Coronary artery (tissue), 2 donors: ENCODE measurements at places on chromosomes 12 and 14.

GRCh38 chr12:33614630-33615029, 175.0 kb upstream of the SYT10 start:
- DNase-seq, result no peak

DNA sequence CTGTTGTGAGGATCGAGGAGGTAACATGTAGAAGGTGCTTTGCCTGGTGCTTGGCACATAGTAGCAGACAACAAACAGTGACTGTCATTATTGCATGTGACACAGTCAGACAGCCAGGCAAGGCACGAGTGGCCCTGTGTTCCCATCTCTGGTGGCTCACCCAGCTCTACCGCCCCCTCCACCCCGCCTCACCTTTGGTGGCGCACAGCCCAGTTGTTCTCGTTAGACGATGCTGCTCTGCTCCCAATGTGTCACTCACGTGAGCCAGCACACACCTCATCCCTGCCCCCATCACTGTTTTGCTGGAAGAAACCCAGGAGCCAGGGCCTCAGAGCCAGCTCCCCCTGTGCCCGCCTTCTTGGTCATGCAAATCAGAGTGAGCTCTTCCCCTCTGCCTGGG, 113.3 kb downstream of the CALM1 start:
- DNase-seq, result peak; percentile 65

- DNase-seq, result no peak
Measured at GRCh38 chr12:26034371-26035142, 76.1 kb downstream of the RASSF8 start.

GRCh38 chr14:90382491-90383125, 14.2 kb upstream of the CALM1 start:
- peak; percentile 86 for DNase-seq

DNA sequence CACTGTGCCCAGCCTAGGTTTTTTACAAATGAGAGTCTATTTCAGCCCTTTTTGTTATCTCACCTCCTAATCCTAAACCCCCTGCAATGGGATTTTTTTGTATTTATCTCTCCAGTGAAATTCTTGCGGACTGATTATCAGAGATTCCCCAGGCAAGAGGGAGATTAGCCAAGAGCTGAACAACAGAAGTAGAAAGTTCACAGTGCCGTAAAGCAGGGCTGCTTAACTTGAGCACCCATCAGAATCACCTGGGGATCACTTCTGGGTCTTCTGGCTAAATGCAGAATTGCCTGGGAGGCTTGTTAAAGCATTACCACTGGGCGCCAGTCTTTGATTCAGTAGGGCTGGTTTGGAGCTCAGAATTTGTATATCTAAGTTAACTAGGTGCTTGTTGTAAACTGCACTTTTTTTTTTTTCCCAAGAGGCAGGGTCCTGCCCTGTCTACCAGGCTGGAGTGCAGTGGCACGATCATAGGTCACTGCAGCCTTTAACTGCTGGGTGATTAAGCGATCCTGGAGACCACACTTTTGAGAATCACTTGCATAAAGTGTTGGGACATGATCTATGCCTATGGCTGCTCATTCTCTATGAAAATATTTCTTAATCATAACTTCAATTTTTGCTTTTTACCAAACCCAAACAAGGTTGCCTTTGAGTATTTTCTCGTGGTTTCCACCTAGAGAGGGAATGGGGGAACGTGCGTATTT, 1.1 kb upstream of the DPPA3 start:
- no peak for DNase-seq

- DNase-seq, result no peak
Measured at GRCh38 chr12:11652351-11653040, 3.0 kb downstream of the ETV6 start.

GRCh38 chr14:69999261-69999674, 120.1 kb downstream of the SMOC1 start:
- DNase-seq, result no peak

DNA sequence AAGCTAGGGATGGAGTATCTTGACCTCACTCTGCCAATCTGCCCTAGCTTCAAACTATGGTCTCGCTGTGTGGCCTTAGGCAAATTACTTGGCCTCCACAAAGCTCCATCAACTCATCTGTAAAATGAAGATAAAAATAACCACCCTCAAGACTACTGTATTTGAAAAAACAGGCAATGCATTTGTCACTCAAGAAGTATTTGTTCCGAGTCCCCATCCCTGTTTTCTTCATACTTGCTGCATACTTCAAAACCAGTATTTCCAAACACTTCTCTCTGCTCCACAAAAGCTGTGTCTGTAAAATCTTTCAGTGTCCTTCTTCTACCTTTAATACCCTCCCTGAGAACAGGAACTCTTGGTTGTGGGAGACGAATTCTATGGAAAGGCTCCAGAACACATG, 47.9 kb downstream of the GTF2A1 start:
- DNase-seq, result no peak

DNA sequence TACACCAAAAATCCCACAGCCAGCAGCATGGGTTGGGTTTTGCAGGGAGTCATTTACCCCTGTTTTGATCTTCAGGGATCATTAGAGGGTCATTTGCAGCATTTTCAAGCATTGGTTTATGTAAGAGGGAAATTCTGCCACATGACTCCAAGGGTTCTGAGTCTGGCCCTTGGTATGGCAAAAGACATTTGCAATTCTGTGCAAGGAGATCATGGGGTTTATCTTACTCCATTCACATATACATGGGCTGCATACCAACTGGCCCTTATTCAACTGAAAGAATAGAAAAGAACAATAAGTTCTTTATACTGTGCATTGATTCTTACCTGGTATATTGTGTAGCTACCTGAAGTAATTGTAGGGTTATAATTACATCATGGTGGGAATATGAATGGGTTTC, 13.7 kb downstream of the SIX4 start:
- DNase-seq, result no peak

DNA sequence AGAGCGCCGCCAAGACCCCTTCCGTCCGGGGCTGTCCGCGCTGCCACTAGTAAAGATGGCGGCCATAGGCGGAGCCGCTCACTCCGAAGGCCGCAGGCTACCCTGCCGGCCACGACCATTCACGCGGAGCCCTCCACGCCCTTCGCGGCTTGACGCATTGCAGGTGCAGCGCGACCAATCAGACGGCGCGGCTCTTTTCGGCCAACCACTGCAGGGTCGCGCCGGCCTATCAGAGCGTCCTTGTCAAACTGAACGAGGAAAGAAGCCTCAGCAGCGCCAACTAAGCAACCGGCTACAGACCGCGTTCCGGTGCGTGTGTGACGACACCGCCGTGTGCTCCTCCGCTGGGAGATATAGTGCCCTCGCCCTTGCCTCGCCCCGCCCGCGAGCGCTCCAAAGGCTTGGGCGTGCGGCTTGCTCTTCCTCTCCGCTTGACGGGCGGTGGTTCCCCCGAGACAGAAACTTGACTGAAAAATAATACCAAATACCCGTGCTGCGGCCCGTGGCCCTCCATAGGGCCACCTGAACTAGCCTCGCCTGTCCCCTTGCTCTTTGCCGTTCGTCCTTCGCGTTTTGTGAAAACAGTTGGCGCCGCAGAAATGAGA, 13.6 kb upstream of the CALM1 start:
- DNase-seq, result peak; percentile 99
